ENCODE measurements at places on chromosomes 4 and X.

GRCh38 chr4:16085822-16086221 lies 2.0 kb upstream of the PROM1 start:
- no peak for DNase-seq

DNA sequence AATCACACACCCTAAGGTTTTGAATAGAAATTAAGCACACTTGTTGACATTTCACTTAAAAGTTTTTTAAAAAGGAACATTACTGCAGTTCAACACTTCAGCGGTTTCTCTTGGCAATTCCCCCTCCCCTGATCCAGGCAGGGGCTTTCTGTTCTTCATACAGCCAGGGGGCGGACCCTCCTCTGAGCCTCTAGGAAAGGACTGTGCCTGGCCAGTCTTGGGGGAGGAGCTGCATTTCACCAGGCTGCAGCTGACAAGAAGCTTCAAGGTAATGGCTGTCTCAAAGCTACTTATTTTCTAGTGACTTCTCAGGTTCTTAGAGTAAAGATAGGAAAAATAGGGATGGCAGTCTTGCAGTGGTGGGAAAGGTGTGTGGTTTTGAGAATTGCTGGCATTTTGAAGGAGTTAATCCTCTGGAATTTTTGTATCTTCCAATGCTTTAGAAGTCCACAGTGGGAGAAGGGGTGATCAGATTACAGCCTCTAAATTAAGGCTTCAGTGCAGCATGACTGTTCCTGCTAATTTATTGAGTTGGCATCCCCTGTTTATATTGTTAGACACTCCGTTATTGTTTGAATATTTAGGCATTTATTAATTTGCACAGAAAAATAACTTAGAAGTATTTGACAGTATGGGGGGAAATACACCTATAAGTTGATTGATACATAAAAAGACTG lies 33.5 kb downstream of the PWWP3B start:
- DNase-seq = no peak

DNA sequence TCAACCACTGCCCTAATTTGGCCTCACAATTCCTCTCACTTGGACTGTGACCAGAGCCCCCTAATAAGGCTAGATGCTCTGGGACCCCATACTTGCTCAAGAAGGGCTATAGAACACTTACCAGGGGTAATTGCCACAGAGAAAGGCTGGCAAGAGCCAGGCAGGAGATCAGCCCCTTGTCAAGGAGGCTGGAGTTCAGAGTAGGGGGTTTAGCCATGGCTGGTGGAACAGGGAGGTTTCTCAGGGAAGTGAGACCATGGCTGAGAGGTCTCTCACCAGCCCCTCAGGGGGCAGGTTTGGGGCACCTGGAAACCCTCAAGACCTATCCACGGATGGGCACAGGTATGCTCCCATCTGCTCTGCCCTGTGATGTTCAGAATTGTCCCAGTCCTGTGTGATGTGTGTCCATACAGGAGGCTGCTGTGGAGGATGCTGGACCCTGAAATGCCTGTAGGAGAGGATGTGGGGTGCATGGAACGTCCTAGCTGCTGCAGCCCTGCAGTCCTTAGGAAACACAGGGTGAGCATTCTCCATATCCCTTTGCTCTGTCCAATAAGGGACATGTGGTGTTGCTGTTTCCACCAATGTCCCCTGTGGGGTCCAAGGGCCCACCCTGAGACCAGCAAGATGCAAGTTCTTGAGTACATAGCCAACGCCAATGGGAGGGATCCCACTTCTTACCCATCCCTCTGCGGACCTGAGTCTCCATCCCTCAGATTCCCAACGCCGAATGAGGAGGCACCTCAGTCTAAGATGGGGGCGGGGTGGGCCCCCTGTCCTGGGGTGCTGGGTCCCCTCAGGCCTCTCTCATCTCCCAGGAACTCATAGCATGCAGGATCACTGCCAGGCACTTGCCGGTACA lies 16.4 kb upstream of the HSFX1 start:
- no peak for DNase-seq

DNA sequence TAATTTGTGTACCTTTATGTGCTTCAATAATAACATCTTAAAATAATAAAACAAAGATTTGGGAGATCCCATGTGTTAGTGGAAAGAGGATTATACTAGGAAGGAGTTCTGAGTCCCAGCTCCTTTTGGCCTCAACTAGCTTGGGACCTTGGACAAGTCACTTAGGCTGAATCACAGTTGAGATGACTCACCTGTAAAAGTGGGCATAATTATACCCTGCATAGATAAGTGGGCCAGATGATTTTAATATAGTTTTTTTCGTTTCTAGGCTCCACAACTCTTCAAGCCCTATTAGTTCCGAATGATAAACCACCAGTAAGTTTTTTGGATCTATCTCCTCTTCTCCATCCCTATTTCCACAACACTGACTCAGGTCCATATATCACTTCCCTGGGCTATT lies 131.8 kb downstream of the ENOX2 start:
- no peak for DNase-seq

- no peak for DNase-seq
Measured at GRCh38 chr4:119679251-119679650, 50.6 kb upstream of the PDE5A start.

Measured in suprapubic skin (tissue), 4 donors.